ENCODE measurements at places on chromosomes 7 and 10.
A peak's percentile ranks its signal among the peaks of the same experiment; 100 is the strongest.

- no peak for DNase-seq
These were observed 32.4 kb downstream of the BTBD16 start for GRCh38 chr10:122303271-122304053.

- DNase-seq, result no peak
These were observed 242.0 kb upstream of the NPY start for GRCh38 chr7:24042028-24042427.

- DNase-seq, result no peak
These were observed 186.7 kb downstream of the PCLO start for GRCh38 chr7:82975811-82976468.

DNA sequence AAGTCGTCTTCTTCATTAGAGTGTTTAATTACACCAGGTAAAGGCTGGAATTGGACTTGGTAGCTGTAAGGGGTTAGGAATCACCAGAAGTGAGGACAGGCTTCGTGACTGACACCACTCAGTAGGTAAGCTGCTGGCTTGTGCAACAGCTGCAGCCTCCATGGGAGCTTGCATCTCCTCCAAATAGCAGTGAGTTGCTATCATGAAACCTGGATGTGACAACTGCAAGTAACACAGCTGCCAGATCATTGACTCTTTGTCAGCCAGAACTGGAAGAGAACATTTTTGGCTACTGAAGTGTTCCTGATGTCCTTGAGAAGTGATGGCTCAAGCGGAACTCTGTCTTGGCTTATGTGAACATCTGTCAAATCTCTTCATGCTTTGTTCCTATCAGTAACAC, 64.1 kb upstream of the MSRB2 start:
- no peak for DNase-seq

DNA sequence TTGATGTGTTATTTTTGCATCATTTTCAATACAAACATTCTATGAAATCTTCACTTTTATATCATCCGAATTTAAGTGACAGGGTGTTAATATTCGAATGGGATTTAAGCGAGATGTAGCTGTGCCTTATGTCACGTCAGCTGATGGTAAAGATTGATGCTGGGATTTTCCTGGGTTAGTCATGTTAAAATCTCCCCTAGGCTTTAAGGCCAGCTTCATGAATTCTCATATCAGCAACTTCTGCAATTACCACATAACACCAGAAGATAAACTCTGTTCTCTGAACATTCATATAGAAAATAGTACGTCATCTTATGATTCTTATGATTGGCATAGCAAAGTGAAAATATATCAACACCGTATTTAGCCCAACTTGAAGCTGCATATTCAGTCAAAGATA, 669.2 kb downstream of the PCDH15 start:
- no peak for DNase-seq

DNA sequence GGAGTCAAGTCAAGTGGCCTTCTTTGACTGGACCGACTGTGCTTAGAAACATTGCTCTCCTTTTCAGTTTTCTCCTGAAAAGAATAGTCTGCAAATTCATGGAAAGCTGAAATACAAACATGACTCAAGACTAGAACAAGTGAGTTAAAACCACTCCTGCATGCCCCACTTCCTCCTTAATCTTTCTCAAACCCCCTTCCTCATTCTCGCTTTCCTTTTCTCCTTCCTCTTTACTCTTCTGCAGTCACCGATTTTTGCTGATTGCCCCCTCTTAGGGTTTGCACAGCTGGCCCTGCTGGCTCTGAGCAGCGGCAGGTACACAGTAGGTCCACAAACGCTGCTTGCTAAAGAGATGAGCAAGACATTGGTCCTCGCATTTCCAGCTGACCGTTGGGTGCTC, 34.8 kb upstream of the MKI67 start:
- DNase-seq, result no peak

DNA sequence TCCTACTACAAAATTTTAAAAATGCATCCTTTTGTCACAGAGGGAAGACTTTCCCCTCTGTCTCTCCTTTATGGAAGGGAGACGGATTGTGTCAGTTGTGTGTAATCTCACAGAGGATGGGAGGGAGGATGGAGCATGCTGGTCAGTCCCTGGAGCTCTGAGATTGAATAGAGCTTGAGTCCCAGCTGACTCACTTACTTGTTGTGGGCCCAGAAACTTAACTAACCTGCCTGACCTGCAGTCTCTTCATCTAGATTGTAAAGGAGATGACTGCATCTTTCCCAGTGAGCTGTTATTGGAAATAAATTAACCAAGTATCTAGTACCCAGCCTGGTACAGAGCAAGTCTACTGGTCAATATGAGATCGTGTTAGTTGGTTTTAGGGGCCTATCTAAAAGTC, 77.9 kb upstream of the ADO start:
- no peak for DNase-seq

- peak; percentile 19 for DNase-seq
These were observed 20.4 kb upstream of the KNDC1 start for GRCh38 chr10:133139551-133140065.

DNA sequence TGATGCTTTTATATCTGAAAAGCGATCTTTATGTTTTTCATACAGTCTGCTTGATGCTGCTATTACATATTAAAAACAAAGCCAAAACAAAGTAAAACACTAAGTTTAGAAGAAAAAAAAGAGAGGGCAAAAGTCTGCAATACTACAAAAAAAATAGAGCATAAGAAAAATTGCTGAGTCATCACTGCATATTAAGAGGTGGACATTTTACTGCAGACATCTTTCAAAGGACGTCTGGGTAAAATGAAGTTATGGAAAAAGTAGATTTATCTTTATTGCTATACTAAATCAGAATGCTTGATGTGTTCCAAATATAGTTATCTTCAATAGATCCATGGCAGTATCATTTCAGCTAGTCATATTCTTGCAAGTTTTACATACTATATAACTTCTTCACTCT, 172.0 kb downstream of the MAGI2 start:
- DNase-seq, result no peak

DNA sequence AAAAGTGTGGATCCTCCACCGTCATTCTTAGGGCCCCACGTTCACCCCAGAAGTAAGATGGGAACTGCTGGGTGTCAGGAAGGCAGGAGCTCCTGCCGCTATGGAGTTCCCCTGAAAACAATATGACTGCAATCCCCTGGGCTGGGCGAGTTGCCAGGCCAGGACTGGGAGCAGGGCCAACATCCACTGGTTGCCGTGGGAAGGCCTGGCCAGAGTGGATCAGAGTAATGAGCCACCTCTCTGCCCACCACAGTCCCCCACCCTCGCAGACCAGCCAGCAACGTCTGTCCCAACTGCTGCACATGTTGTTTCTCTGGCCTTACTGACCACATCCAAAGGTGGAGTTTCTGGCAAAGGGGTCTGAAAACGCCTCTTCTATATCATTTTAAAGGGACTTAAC, 86.6 kb downstream of the STRA8 start:
- peak; percentile 64 for DNase-seq

GRCh38 chr10:114256822-114257221, 17.8 kb downstream of the VWA2 start:
- no peak for DNase-seq

- no peak for DNase-seq
These were observed 67.6 kb upstream of the ADAM12 start for GRCh38 chr10:126455766-126456405.

- DNase-seq, result no peak
These were observed 56.1 kb upstream of the CAPZA2 start for GRCh38 chr7:116806046-116806944.

DNA sequence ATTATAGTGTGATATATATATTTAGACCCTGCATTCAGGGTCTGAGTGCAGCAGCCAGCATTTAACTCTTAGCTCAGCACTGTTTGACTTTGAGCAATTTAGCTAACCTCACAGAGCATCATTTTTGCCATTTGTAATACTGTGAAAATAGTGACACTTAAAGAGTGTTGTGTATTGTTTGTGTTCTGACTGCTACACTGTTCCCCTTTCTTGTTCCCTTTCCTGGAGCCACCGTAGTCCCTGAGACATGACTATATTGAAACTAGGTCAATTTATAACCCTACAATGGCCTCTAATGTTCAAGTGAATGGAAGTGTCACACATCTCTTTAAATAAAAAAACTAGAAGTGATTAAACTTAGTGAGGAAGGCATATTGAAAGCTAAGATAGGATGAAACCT, 20.3 kb upstream of the CD36 start:
- DNase-seq, result no peak

DNA sequence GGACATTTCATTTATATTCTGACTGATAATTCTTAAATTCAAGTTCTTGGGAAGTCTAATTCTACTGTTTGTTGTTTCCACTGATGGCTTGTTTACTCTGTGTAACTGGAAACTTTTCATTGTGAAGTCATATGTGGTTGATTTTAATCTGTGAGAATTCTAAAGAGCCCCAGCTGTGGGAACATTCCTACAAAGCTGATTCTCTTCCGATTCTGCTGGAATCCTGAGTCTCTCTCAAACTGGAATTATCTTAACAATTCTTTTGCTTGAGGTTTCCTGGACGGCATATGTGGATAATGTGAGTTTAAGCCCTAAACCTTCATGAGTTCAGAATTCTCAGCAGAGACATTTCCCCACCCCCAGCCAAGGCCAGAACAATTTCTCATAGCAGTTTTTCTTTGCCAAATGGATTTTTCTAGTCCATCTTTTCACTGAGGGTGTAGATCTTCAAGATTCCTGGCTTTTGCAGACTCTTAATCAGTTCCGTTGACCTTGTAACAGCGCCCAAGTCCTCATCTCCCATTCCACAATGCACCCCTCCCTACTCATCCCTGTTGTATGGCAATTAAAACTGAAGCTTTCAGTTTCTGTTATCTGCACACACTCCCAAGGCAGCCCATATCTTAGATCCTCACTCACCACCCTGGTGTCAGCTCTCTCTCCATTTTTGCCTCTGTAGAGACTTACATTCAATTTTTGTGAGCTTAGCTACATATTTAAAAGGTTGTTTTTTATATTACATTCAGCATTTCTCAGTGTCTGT, 37.6 kb downstream of the GRM8 start:
- no peak for DNase-seq

DNA sequence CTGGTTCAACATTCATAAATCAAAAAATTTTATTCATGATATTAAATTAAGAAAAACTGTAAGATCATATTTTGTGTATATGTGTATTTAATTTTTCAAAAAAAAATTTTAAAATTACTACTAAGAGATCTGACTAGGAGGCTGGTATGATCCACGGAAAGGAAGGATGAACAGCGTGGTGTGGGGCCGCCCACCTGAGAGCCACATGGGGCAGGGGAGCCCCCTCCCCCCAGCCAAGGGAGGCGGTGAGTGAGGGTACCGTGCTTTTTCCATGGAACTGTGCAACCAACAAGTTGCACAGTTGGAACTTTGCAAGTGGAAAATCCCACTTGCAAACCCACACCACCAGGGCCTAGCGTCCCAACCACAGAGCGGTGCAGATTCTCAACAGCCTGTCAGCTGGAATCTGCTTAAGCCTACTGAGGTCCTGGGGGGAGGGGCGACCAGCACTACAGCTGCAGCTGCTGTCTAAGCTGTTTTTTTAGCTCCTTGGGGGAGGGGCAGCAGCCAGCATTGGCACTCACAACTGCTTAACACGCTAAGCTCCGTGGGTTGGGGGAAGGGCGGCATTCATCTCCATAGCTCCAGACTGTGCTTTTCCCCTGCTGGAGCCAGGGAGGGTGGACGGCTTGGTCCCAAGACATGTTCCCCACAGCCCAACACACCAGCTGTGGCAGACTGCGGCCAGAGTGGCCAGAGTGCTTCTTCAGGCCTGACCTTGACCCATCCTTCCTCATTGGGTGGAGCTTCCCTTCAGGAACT, 94.2 kb upstream of the IGFBP3 start:
- no peak for DNase-seq

GRCh38 chr10:80050752-80051151, 27.7 kb upstream of the TMEM254 start:
- DNase-seq, result no peak

GRCh38 chr7:140610204-140611165, 30.1 kb downstream of the DENND2A start:
- DNase-seq, result peak; percentile 66

DNA sequence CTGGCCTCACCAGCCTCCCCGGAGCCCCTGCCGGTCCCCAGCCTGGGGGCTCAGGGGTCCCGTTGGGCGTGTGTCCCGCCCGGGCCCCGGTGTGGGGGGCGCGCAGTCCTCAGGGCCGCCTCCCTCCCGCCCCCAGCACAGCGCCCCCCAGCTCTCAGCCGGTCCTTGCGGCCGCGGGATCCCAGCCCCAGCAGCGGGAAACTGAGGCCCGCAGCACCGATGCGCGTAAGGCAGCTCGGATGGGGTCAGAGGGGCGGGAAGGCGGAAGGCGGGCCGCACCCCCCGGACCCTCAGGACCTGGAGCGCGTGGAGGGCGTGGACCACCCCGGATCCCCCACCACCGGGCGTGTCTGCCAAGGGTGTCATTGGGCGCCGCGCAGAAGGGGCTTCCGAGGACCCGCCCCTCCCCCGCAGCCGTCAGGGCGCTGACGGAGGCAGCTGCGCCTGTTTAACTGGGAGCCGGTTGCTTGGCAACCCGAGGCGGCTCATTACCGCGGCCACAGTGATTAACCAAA, 14.9 kb downstream of the UNCX start:
- peak; percentile 81 for DNase-seq
